ENCODE measurements at places on chromosomes 7 and 10. TPM values are rescaled to one million over a fixed set of nuclear protein-coding genes. Genes with fewer than 3 reads are reported as not detected.

PLEKHS1 gene
- 7.0 TPM for total RNA-seq

FEZF1 gene
- total RNA-seq = not detected

CPED1 gene
- 38.6 TPM for total RNA-seq

GIMAP2 gene
- 46.9 TPM for total RNA-seq

MBLAC1 gene
- 2.7 TPM for total RNA-seq

PHKG1 gene
- 1.1 TPM for total RNA-seq

ELFN1 gene
- total RNA-seq = 1.4 TPM

SYT15B gene
- total RNA-seq = 40.6 TPM

TMEM229A gene
- not detected for total RNA-seq

PRF1 gene
- total RNA-seq = 29.5 TPM

SPDYE5 gene
- total RNA-seq = not detected

TPK1 gene
- 9.0 TPM for total RNA-seq

RBM28 gene
- total RNA-seq = 26.9 TPM

UCMA gene
- not detected for total RNA-seq

CFAP46 gene
- total RNA-seq = 9.0 TPM

C10orf67 gene
- total RNA-seq = 1.2 TPM

GPR37 gene
- 0.59 TPM for total RNA-seq

FAM131B gene
- total RNA-seq = 0.53 TPM

GRM3 gene
- total RNA-seq = not detected

MICALL2 gene
- 28.9 TPM for total RNA-seq

A1CF gene
- not detected for total RNA-seq

WASHC2A gene
- 59.6 TPM for total RNA-seq

MMP21 gene
- not detected for total RNA-seq

SLC39A12 gene
- 0.41 TPM for total RNA-seq

CHN2 gene
- 14.2 TPM for total RNA-seq

CYP2E1 gene
- total RNA-seq = 0.86 TPM

ARMS2 gene
- total RNA-seq = not detected

ANXA8L1 gene
- total RNA-seq = 15.7 TPM

CALML5 gene
- not detected for total RNA-seq

LRRD1 gene
- not detected for total RNA-seq

VIPR2 gene
- total RNA-seq = 0.80 TPM

KRIT1 gene
- total RNA-seq = 49.0 TPM

MARCHF5 gene
- 28.3 TPM for total RNA-seq

NPSR1 gene
- not detected for total RNA-seq

TEX36 gene
- not detected for total RNA-seq

GNGT1 gene
- total RNA-seq = not detected

ITIH5 gene
- total RNA-seq = 14.8 TPM

AKR1D1 gene
- not detected for total RNA-seq

NOM1 gene
- 16.9 TPM for total RNA-seq

HTR5A gene
- total RNA-seq = not detected

CLRN3 gene
- not detected for total RNA-seq

Data from lower lobe of right lung (tissue), 2 donors.